ENCODE measurements at places on chromosomes 7 and 10.

- no peaks in the 10 kb centered on the region for H3K36me3 ChIP-seq
- no peak overlapping the region for H3K4me3 ChIP-seq
Measured at GRCh38 chr10:84254552-84255478, 10.0 kb downstream of the RGR start.

DNA sequence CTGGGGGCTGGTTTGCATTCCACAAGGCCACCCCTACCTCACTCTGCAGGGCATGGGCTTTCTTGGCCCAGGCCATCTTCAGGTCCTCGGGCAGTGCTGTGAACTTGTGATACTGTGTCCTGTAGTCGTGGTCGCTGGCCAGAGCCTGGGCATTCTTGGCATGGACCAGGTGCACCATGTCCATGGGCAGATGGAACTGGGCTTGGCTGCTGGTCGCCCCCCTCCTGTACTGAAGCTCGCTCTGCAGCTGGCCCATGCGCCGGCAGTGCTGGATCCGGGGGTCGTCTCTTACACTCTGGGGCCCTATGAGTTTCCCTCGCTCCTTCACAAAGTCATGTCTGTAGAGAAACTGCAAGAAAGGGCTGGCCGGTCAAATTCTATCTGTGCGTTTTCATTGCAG lies 51.7 kb downstream of the HABP2 start:
- DNase-seq: no peak
- no peak overlapping the region for H3K4me3 ChIP-seq
- no peaks in the 10 kb centered on the region for H3K36me3 ChIP-seq
- no peaks in the 10 kb centered on the region for H3K27me3 ChIP-seq

DNA sequence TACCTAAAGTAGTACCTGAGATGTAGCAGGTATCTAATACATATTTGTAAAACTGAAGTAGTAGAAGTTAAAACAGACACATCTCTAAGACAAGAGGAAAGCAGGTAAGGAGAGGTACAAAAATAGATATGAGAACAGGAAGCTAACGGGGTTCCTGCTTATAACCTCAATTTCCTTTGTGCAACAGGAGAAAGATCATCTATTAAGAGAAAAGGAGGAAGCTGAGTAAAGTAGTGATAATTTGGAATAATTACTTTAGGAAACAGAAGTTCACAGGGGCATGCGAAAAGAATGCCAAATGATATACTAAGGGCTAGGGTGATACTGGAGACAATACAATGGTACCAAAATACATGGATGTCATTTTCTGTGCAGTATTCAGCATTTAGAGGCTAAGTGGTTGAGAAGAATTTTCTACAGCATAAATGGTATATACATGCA lies 108.7 kb downstream of the NRBF2 start:
- H3K27me3 ChIP-seq: no peaks in the 10 kb centered on the region
- H3K27ac ChIP-seq: no peak overlapping the region
- H3K36me3 ChIP-seq: no peaks in the 10 kb centered on the region
- H3K4me3 ChIP-seq: no peak overlapping the region
- no peaks in the 10 kb centered on the region for H3K4me1 ChIP-seq
- no peak for DNase-seq

DNA sequence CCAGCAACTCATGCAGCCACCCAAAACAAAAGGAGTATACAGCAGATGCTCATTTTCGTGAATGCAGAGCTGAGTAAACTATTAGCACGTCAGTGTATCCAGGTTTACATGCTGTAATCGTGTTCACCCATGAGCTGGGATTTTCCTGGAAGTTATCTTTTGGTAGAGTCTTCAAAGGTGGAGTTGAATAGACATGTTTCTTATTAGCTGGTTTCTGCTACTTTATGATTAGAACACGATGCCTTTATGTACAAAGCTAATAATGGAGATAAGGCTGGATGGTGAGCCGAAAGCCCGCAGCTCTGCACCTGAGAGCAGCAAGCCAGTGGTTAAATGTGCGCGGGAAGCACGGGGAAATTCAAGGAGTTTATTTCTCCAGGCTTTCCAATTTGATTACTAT lies 123.8 kb downstream of the ADARB2 start:
- no peak for DNase-seq
- no peaks in the 10 kb centered on the region for H3K36me3 ChIP-seq
- no peaks in the 10 kb centered on the region for H3K4me1 ChIP-seq
- no peak overlapping the region for H3K4me3 ChIP-seq
- H3K27ac ChIP-seq: no peak overlapping the region

- H3K4me1 ChIP-seq: peaks cover 2% of the 10 kb centered on the region
- H3K36me3 ChIP-seq: no peaks in the 10 kb centered on the region
- no peak overlapping the region for H3K4me3 ChIP-seq
- no peaks in the 10 kb centered on the region for H3K27me3 ChIP-seq
Measured at GRCh38 chr10:98920360-98920759, 315.3 kb downstream of the HPSE2 start.

DNA sequence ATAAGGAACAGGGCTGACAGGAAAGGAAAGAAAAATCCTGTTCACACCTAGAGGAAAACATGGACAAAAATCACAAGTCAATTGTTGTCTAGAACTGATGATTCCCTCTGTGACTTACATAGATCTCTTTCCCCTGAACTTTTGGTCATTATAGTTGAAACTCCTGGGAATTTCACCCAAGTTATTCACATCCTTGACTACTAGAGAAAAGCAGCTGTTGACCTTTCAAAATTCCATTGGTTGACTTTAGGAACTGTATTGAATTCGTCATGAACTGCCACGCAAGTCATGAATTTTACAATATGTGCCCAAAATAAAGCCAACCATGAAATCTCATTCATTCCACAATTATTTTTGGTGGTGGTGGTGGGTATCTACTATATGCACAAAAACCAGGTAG lies 104.3 kb downstream of the UBE2H start:
- H3K27me3 ChIP-seq: no peaks in the 10 kb centered on the region
- peaks cover under 1% of the 10 kb centered on the region for H3K36me3 ChIP-seq
- H3K4me3 ChIP-seq: no peak overlapping the region

GRCh38 chr7:5694221-5694754 lies 87.2 kb downstream of the RNF216 start:
- H3K36me3 ChIP-seq: no peaks in the 10 kb centered on the region
- H3K4me1 ChIP-seq: peaks cover 59% of the 10 kb centered on the region
- DNase-seq: peak; percentile 97
- no peak overlapping the region for H3K4me3 ChIP-seq

DNA sequence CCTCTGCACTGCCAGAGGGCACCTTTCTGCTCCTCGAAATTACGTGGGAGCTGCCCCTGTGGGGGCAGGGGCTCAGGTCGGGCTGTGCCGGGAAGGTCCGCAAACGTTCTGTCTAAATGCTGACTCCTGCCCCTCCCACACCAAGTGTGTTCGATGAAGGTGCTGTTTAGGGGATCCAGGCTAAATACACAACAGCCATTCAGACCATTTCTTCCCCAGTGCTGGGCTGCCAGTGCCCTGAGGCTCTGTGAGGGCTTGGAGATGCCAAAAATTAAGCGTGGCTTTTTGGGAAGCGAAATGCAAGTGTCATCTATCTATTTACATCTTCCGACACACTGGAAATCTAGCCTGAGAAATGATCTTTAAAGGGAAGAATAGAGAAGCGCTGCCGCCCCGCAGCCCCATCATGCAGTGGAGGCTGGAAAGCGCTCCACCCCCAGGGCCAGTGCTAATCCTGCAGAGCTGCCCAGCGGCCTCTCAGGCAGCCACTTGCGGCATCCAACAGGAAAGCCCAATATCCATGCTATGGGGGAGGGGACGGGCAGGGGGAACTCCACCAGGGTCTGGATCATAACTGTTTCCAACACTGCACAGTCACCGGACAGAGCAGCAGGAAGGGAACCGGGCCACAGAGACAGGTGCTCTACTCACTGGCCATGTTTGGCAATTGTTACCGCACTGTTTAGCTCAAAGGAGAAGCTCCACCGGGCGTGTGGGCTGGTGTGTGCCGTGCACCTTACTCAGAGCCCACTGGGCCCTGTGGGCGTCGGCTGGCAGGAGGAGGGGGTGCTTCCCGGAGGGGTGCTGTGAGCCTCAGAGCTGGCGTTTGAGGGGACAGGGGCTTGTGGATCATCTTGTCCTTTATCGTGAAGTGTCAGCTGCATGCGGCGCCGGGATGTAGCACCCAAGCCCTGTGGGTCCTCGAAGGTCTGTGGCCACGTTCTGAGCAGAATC lies 205.5 kb downstream of the DNAJB6 start:
- no peaks in the 10 kb centered on the region for H3K36me3 ChIP-seq
- DNase-seq: no peak
- no peaks in the 10 kb centered on the region for H3K4me1 ChIP-seq
- H3K27ac ChIP-seq: no peak overlapping the region
- no peaks in the 10 kb centered on the region for H3K27me3 ChIP-seq

GRCh38 chr10:111211706-111212105 lies 134.9 kb downstream of the ADRA2A start:
- H3K27ac ChIP-seq: no peak overlapping the region
- H3K36me3 ChIP-seq: no peaks in the 10 kb centered on the region
- H3K4me1 ChIP-seq: no peaks in the 10 kb centered on the region
- DNase-seq: no peak

DNA sequence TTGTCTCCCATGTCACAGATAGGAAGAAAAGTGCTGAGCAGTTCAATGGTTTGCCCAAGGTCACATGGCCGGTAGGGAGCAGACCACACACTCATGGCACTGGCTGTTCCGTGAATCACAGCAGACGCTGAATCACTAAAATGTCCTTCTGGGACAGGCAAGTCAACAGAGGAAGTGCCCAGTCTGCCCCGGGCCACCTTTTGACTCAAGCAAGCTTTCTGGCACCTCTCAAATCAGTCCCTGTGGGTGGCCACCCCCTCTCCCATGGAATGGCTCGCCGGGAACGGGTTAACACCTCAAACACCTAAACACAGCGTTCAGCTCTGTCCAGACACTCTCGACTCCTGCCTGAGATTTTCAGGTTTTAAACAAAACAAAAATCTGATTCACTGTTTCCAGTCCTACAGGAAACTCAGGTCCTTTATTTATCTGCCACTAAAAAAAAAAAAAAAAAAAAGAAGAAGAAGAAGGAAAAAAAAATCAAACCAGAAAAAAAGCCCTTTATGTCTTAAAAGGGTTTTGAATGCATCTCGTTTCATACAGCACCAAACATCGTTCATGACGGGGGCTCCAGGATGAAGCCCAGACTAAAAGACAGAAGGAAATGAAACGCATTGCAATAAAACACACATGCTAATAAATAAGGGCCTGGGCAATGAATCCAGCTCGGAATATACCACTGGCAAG lies 15.5 kb downstream of the CARD11 start:
- no peaks in the 10 kb centered on the region for H3K36me3 ChIP-seq
- H3K27ac ChIP-seq: no peak overlapping the region
- no peak overlapping the region for H3K4me3 ChIP-seq

GRCh38 chr10:98425511-98426352 lies 10.8 kb upstream of the PYROXD2 start:
- peaks cover 22% of the 10 kb centered on the region for H3K36me3 ChIP-seq
- no peaks in the 10 kb centered on the region for H3K4me1 ChIP-seq
- H3K4me3 ChIP-seq: no peak overlapping the region
- no peak overlapping the region for H3K27ac ChIP-seq

GRCh38 chr10:80472234-80473095 lies 18.4 kb downstream of the TSPAN14 start:
- H3K36me3 ChIP-seq: peaks cover 1% of the 10 kb centered on the region
- no peaks in the 10 kb centered on the region for H3K27me3 ChIP-seq

GRCh38 chr10:76874176-76874575 lies 763.4 kb downstream of the KCNMA1 start:
- peaks cover 3% of the 10 kb centered on the region for H3K4me1 ChIP-seq
- H3K36me3 ChIP-seq: no peaks in the 10 kb centered on the region
- H3K27ac ChIP-seq: no peak overlapping the region
- no peaks in the 10 kb centered on the region for H3K27me3 ChIP-seq
- DNase-seq: peak; percentile 51
- H3K4me3 ChIP-seq: no peak overlapping the region

DNA sequence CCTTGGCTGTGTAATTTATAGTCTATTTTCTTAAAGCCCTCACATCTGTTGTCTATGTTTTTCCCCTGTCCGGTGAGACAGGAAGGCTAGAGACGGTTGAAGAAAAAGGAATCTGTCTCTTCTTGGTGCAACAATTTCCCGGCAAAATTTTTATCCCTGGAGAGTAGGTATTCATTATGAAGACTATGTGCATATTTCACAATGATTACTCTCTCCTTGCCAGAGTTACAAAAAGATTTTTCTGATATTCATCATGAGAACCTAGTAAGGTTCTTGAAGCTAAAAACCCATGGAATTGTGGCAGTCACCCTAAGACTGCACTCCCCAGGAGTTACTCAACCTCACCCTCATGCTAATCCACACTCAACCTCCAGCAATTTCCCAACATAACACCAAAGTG lies 55.0 kb upstream of the GHITM start:
- no peak overlapping the region for H3K27ac ChIP-seq
- H3K27me3 ChIP-seq: no peaks in the 10 kb centered on the region
- no peak for DNase-seq
- no peaks in the 10 kb centered on the region for H3K4me1 ChIP-seq

DNA sequence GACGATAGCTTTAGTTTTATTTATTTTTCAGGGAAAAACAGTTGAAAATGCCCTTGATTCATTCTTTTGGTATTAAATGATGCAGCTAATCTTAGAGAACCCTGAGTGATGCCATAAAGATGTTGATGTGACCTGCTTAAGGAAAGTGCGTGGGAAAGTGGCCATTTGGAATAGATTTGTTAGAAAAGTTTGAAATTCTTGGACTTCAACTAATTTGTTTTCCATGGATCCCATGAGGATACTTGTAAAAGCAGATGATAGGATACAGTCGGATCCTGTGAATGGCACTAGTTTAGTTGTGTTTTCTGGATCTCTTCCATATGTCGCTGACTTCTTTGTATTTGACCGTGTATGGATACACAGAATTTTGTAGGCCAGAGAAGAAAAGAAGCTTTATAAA lies 69.0 kb downstream of the SEPTIN7 start:
- H3K36me3 ChIP-seq: no peaks in the 10 kb centered on the region
- H3K4me3 ChIP-seq: no peak overlapping the region
- H3K27ac ChIP-seq: peak overlapping the region; percentile 38
- DNase-seq: peak; percentile 19
- H3K27me3 ChIP-seq: no peaks in the 10 kb centered on the region

DNA sequence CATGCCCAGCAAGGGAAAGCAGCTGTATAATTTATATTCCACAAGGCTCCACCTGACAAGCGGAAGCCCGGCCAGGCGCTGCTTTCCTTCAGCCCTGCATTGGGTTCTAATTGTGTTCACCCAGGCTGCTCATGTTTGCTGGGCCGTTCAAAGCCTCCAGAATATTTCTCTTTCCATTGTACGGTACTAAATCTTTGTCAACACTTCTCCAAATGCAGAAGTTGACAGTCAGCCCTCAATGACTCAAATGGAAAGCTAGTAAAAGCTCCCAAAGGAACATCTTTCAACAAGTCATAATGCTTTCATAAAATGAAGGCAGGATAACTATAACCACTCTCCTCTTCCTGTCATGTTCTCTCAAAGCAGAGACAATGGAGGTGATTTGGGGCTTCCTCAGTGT lies 17.8 kb upstream of the CPXM2 start:
- H3K27ac ChIP-seq: no peak overlapping the region
- no peak overlapping the region for H3K4me3 ChIP-seq
- no peaks in the 10 kb centered on the region for H3K36me3 ChIP-seq
- DNase-seq: no peak
- no peaks in the 10 kb centered on the region for H3K4me1 ChIP-seq

GRCh38 chr10:71835671-71836595 lies 15.1 kb downstream of the PSAP start:
- peak; percentile 93 for DNase-seq
- peaks cover 36% of the 10 kb centered on the region for H3K4me1 ChIP-seq
- H3K27ac ChIP-seq: peak overlapping the region; percentile 40
- H3K36me3 ChIP-seq: peaks cover 14% of the 10 kb centered on the region

- peak; percentile 82 for DNase-seq
- H3K4me3 ChIP-seq: no peak overlapping the region
- H3K27me3 ChIP-seq: no peaks in the 10 kb centered on the region
- H3K27ac ChIP-seq: no peak overlapping the region
Measured at GRCh38 chr10:69392481-69393000, 24.2 kb downstream of the TACR2 start.

GRCh38 chr10:42866115-42866995 lies 83.8 kb downstream of the BMS1 start:
- DNase-seq: peak; percentile 67
- no peak overlapping the region for H3K4me3 ChIP-seq
- no peaks in the 10 kb centered on the region for H3K36me3 ChIP-seq
- no peaks in the 10 kb centered on the region for H3K4me1 ChIP-seq
